ENCODE measurements at places on chromosomes 7 and 10.

DNA sequence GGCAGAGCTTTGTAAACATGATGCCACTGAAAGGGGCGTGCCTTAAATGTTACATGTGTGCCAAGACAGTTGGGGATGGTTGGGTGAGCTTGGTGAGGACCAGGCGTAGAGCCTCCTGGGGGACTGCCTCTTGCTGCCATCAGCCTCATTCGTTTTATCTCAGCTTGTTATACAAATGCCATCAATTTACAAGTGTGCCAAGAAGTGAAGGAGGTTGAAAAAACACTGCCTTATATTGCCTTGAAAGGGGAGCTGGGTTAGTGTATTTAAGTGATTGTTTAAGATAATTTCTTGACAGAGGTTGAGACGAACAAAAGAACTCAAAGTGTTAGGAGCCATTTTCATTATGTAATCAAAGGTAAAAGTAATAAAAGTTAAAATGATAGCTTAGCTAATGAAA lies 354.7 kb downstream of the PHTF2 start:
- DNase-seq, result no peak

DNA sequence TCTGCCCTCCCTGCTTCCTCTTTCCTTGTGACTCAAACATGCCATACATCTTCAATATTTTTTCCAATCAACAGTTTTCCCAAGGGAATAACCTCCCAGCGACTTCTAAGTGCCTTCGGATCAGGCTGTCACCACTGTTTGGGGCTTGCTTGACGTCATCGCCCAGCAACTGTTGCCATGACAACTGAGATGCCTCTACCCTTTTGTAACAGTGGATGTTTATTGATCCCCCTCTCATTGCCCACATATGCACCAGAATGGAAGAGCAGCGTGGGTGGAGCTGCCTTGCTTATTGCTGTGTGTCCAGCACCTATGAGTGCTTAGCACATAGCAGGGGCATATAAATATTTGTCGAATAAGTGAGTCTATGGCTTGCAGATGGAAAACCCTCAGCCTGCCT lies 14.4 kb downstream of the FFAR4 start:
- DNase-seq, result no peak

DNA sequence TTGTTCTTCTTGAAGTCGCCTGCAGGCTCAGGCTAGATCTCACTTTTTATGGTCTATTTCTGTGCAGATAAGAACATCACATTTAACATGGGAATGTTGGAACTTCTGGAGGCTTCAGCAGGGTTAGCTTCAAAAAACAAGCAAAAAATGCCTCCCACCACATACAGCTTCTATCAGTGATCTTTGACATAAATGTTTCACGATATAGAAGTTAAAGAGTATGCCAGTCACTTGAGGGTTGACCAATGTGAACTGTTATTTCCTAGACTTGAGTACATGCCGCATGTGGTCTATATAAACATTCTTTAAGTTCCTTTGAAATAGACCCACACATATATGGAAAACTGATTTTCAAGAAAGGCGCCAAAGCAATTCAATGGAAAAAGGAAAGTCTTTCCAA lies 219.2 kb upstream of the KLF14 start:
- no peak for DNase-seq

- peak; percentile 95 for DNase-seq
Measured at GRCh38 chr10:69048103-69048502, 39.8 kb upstream of the SRGN start.

Measured in AML-193 (cell line).